Stimulated activated CD4-positive, alpha-beta T cell treated with anti-CD3 and anti-CD28 coated beads, TNF-alpha, amount 100 ng/mL, for 48 hours (primary cell): ENCODE measurements at places on chromosomes 11 and 22.

- DNase-seq = no peak
These were observed 154.6 kb downstream of the BRD1 start for GRCh38 chr22:49673048-49673447.

DNA sequence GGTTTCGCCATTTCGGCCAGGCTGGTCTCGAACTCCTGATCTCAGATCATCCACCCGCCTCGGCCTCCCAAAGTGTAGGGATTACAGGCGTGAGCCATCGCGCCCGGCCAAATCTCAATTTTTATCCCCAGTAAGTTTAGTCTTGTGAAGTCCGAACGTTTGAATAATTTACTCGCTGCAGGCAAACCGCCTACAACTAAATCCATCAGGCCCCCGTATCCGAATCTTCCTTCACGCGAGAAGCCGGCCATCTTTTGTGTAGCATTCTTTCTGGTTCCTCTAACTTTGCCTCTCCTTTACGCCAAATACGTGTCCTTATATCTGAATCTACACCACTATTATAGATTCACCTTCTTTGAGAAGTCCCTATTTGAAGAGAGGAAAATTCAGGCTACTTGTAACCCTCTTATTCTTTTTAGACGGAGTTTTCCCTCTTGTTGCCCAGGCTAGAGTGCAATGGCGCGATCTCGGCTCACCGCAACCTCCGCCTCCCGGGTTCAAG is 581 bp upstream of the EIF3L start:
- DNase-seq = no peak

- no peak for DNase-seq
These were observed 20.7 kb upstream of the MTMR2 start for GRCh38 chr11:95944623-95945022.

GRCh38 chr11:89495951-89496350 is 4.8 kb upstream of the NOX4 start:
- no peak for DNase-seq

DNA sequence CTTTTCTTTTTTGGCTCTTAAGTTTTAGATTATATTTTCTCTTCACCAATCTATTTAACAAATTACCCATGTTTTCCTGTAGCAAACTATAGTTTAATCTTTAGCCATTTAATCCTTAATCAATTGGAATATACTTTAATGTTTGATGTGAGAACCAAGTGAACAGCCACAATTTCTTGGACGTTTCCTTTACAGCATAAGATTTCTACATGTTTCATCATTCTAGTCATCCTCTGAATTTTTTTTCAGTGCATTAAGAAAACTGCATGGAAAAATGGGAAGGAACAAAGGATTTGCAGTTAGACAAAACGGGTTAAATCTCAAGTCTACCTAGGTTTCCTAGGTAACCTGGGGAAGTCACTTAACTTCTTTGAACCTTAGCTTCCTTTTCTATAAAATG is 507.1 kb upstream of the CCDC90B start:
- DNase-seq = no peak

DNA sequence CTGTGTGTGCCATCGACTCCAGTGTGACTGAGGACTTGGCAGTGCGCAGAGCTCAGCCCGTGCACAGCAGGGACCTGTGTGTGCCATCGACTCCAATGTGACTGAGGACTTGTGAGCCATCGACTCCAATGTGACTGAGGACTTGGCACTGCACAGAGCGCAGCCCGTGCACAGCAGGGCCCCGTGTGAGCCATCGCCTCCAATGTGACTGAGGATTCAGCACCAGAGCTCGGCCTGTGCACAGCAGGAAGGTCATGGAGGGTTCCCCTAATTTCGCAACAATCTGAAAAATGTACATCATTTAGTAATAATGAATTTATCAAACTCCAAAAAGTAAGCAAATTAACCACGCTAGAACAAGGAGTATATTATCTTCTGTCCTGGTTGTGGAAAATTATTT is 348.3 kb upstream of the B3GAT1 start:
- DNase-seq = no peak

GRCh38 chr11:115258216-115258615 is 246.0 kb downstream of the CADM1 start:
- DNase-seq = no peak

DNA sequence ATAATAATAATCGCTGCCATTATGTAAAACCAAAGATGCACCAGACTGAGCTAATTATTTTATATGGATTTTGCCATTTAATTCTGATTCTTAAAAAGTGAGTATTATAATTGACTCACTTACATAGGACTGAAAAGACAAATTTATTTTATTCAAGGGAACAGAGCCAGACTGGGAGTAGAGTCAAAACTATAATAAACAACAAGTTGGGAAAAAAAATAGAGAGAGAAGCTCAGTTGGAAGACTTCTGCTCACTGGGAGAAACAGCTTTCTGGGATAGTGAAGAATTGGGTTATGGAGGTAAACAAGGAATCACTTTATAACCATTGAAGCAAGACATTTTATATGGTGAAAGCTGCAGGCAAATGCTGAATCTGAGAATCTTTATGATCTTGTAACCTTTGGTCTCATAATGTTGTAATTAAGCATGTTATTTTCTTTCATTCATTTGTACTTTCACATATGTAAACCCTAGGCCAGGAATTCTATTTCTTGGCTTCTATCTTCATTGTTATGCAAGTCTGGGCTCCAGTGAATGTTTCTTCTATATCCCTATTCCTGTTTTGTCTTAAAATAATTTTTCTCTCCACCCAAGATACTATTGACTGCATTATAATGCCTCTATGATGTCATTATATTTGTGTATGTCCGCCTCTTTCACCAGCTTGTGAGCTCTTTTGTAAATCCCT is 725.3 kb upstream of the CCDC179 start:
- DNase-seq = no peak

DNA sequence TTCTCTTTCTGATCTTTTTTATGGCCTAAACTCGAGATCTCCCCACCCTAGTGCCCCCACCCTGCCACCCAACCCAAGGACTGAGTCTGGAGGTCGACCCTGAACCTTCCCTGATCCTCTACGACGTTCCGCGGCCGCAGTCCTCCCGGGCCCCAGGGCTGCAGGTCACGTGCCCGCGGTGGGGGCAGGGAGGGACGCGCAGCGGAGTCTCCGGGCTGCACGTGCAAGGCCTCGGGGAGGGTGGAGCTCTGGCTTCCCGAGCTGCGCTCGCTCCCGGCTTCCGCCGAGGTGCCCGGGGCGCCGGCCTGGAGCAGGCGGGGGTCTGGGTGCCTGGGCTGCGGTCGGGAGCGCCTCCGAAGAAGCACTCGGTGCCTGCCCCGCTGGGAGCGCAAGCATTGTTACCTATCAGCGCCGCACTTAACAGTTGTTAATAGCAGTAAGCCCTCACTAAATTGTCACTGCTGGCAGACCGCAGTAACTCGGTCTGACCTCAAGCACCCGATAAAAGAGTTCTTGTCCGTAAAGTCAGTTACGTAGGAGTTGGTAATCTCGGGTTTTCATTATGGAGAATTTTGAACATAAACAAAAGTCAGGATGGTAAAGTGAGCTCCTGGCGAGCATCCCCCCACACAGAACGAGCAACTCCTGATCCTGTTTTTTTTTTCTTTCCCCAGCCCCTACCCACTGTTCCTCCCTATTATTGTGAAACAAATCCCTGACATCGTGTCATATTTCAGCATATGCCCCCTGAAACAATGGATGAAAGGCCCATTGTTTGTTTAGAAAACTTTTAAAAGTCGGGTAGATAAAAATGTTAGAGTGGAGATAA is 69.7 kb upstream of the EP300 start:
- DNase-seq = peak; percentile 70

- no peak for DNase-seq
These were observed 168.1 kb downstream of the NXPE2 start for GRCh38 chr11:114846416-114846791.

DNA sequence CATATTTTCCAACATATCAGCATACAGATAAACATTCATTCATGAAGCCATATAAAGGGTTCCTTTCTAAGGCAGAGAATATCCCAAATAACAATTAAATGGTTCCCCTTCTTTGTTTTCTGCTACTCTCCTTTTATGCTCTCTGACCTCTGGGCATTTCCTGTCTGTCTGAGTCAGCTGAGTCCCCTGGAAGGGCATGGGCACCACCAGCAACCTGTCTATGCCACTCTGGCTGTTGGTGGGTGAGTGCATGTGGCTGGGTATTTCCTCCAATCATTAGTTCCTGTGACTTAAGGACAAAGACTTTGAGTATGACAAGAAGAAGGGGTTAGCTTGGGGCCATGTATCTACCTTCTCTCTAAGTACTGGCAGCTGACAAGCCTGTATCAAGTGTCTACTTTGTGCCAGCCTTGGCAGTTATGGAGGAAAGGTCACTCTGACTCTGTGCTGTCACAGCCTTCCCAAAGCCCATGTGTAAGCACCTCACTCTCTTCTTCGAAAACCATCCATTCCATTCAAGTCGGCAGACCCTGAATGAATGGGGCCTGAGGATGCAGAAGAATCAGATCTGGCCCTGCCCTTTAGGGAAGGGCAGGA is 86.3 kb upstream of the PHOX2A start:
- DNase-seq = no peak

DNA sequence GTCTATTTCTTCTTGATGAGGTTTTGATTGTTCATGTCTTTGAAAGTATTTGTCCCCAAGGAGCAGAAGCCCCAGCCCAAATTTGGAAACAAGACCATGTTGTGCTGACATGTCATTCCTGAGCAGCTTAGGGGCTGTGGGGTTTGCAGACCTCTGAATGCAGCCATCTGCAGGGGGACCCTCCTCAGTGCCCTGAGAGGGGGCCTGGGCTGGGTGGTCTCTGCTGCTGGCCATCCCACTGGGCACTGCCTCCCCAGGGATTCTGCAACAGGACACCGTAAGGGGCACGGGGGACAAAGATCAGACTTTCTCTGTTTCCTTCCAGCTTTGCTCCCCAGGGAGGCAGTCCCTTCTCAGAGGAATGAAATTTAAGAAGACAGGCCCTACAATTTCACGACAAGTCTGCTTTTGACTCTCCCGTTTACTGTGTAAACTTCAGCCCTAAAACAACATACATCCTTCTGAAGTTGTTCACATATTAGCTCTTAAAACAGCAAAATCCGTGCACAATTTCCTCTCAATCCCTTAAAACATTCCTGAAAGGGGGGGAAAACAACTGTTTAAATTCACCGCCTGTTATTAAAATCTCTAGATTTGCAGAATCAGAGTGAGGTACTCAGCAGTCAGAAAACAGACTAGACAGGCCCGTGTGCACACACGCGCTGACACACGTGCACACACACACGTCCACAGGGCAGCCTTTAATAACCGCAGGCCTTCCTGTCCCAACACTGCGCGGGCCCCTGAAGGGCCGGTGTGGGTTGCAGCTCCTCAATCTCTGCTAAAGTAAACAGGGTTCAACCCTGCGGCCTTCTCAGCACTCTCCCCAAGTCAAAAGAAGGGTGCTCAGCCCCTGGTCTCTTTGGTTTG is 109.8 kb downstream of the KCNQ1 start:
- DNase-seq = no peak

DNA sequence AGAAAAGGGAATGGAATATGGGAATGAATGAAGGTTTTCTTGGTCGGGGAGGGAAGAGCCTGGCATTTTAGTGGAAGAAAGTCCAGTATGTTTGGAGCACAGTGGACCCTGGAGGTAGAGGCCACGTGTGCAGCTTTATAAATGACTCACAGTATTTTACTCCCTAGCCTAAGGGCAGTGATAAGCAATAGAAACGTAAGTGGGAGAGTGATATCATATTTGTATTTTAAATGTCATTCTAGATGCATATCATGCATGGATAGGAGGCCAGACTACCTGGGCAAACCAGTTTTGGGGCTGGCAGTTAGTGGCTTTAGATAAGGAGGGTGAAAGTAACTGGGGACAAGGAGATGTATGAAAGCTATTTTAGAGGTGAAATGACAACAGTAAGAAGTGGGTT is 174.1 kb downstream of the ARHGAP42 start:
- no peak for DNase-seq
